ENCODE measurements at places on chromosomes 1 and 21.

- DNase-seq = no peak
Measured at GRCh38 chr1:23930861-23931490, 17.8 kb upstream of the CNR2 start.

DNA sequence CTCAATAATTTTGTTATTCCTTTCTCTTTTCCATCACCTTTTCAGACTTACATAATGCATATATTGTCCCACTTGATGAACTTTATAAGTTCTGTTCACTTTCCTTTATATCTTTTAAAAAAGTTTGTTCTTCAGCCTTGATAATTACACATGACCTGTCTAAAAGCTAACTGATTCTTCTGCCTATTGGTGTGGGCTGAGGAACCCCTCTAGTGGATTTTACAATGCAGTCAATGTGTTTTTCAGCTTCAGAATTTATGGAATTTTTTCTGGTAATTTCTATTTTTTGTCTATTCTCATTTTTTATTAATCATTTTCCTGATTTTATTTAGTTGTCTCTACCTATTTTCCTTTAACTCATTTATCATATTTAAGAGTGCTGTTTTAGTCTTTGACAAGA lies 7.5 kb downstream of the MNDA start:
- DNase-seq = no peak

- DNase-seq = no peak
Measured at GRCh38 chr21:36908260-36908908, 58.1 kb downstream of the HLCS start.

GRCh38 chr1:63868268-63868781 lies 94.5 kb downstream of the ROR1 start:
- DNase-seq = peak; percentile 1

DNA sequence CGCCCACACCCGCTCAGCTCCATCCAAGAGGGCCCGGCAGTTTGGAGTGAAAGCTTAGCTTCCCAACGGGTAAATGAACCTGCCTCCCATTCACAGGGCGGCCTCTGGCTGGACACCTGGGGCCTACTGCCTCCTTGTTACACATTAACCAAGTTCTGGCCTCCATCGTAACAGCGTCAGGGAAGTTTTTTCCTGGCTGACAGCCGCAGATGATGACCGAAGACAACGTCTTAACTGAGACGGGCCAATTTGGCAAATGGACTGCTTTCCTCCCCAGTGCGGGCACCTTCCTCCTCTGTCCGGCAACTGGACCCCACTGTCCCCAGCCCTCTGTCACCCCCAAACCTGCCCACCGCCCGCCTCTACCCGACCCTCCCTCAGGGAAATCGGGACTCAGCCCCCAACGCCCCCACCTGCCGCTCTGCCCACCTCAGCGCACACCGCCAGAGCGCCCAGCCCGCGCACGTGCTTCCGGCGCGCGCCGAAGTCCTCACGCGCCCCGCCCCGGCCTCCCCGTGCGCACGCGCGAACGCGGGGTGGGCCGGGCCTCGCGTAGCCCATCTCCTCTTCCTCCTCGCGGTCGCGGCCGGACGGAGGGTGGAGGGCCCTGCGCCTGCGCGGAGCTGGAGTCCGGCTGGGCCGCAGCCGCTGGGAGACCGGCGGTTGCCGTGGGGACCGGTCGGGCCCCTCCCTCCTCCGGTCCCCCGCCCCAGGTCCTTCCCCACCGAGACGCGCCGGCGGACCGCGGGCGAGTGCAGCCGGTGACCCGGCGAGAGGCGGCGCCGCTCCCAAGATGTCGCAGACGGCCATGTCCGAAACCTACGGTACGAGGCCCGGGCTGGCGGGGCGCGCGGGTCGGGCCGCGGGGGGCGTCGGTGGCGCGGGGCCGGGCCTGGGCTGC lies at the start of gene RAB4A:
TSS of gene RAB4A (plus strand) at position 565 of the 901 bp plus-strand sequence. CDS start at position 794, 229 bp downstream.
- DNase-seq = peak; percentile 90

DNA sequence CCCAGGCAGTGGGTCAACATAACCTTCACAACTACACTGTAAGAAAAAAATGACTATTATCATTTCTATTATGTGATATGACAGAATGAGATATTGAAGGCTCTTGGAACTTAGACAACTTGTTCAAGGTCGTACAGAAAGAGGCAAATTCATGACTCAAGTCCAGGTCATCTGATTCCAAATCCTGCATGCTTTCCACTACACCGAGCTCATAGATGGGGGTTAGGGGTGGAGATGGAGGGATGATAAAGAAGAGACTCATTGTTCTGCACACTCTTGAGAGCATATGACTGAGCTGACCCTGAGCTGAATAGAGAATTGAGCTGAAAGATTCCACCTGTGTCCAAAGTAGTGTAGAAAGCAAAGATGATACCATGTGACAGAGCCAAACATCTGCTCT lies 2.8 kb downstream of the FCRL6 start:
- no peak for DNase-seq

DNA sequence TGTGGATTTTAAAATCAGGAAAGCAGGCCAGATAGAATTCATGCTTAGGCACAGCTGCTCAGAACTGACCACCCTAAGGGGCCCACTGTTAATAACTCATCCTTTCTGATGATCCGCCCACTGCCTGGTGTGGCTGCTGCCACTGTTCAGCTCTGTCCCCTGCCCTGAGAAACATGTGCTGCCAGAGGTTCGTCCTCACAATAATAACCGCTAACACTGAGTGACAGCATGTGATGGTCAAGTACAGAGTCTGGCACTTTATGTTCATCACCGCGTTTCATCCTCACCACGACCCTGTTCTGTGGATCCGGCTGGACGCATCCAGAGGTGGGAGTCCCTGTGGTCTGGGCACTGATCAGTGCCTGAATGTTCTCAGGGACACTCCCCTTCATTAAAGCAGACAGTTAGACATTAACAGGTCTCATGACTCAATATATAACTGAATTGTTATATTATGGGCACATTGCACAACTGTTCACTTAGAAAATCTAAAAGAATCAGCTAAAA lies 108.6 kb downstream of the SIM2 start:
- DNase-seq = no peak

DNA sequence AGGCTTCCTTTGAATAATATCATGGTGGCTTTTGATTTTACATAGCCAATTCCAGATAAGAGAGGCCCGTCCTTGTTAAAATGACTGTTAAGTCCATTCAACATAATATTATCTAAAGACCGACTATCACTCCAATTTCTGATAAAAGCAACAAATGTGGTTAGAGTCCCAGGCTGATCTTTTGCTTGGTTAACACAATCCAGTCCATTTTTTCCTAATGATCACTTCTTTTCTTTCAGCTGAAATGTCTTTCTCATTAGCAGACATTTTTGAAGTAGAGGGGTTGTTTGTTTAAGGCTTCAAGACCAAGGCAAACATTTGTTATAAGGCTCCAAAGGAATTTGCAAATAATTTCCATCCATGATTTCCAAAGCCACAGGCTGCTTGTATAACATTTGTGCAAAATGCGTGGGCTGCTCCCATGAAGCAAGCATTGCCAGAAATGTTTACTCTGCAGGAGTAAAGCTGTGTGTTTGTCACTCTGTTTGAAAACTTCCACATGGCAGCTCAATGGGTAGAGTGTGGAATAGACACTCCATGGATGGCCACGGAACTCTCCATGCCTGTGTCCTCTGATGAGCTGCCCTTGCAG lies 111.5 kb downstream of the PSMG1 start:
- DNase-seq = no peak

- DNase-seq = no peak
Measured at GRCh38 chr1:185404291-185404690, 87.2 kb upstream of the IVNS1ABP start.

DNA sequence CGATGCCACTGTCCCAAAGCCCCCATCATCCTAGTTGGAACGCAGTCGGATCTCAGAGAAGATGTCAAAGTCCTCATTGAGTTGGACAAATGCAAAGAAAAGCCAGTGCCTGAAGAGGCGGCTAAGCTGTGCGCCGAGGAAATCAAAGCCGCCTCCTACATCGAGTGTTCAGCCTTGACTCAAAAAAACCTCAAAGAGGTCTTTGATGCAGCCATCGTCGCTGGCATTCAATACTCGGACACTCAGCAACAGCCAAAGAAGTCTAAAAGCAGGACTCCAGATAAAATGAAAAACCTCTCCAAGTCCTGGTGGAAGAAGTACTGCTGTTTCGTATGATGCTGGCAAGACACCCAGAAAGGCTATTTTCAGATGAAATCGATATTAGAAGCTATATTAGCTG lies 8.1 kb downstream of the RHOU start:
- no peak for DNase-seq

DNA sequence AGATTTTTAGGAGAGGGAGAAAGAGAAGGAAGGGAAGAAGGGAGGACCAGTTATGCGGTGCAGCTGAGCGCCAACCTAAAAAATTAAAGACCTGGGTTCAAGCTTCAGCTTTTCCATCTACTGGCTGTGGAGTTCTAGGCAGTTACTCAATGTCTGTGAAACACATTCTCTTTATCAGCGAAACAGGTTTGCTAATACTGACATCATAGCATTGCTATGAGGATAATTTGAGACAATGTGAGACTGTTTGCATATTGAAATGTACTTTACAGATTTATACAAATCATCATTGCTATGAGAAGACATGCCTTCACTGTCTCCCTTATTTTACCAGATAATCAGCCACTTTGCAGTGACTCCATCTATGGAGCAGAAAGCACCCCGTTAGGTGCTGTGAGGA lies 222.9 kb upstream of the SGIP1 start:
- no peak for DNase-seq

DNA sequence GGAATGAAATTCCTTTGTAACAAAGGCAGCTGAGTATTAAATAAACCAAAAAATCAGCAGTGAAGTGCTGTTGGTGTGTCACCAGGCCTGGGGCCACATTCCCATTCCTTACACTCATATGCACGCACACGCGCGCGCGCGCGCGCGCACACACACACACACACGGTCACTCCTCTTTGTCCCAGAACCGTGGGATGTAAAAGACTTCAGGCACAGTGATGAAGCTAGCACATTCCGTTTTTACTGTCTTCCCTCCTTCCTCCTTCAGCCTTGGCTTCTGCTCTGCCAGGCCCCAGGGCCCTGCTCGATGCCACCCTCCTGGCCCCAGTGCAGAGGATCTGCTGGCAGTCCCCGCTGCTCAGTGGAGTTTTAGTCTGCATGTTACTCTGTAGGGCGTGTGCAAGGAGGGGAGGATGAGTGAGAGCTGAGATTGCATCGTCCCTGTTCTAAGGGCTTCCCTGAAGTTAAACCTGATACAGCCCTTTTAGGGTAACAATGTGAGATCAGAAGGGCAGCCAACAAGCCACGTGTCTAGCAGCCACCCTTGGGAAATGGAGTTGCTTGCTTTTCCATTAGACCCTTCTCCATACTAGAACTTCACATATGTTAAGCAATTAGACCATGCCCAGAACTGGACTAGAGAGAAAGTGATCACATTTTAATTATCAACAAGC lies 71.7 kb upstream of the WDR26 start:
- DNase-seq = no peak

DNA sequence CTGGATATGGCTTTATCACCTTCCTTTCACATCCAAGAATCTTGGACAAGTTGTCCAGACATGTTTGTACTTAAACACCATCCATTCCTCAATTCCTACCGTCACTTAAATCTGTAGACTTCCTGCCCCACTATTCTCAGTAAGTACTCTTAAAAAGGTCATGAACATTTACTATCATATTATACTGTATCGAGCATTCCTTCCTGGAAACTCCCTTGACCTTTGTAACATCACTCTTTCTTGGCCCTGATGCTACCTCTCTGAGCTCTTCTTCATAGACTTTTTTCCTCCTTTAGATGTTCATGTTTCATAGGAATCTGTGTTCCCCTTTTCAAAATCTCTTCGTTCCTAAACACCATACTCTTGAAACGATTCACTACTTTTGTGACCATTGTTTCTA lies 15.5 kb downstream of the BLZF1 start:
- no peak for DNase-seq

- peak; percentile 82 for DNase-seq
Measured at GRCh38 chr1:193183019-193183627, 3.3 kb downstream of the B3GALT2 start.

GRCh38 chr1:52814465-52814864 lies 28.1 kb upstream of the ZYG11A start:
- DNase-seq = no peak

DNA sequence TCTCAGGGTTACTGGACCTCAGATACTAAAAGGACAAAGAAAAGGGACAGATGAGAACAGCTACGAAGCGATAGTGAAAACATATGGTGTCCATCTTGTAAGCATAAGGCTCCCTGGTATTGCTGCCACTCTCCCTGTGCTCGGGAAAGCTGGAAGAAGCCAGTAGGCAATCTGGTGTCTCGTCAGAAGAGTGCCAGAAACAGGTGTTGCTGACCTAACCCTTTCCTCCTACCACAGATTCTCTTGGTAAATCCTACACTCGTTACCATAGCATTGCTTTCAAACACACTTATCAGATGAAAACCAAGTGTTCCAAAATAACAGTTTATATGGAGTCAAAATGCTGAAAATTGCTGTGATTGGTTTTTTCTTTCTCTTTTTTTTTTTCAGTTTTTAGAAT lies 146.3 kb downstream of the NRIP1 start:
- DNase-seq = no peak

DNA sequence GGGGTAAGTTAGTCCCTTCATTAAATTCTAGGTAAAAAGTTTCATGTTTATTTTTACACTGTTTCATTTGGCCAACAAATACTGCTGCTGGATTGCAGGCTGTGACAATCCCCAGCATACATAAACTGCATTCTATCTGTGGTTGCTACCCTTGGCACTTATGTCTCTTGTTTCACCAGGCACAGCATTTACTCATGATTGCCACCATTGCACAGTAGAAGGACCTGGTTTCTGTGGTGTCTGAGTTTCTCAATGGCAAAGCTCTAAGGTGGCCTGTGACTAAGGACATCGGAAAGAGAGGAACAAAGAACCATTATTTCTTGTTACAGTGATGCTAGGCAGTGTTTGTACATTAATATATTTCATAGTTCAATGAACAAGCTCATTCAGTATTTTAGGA lies 878.4 kb upstream of the NEGR1 start:
- DNase-seq = no peak

DNA sequence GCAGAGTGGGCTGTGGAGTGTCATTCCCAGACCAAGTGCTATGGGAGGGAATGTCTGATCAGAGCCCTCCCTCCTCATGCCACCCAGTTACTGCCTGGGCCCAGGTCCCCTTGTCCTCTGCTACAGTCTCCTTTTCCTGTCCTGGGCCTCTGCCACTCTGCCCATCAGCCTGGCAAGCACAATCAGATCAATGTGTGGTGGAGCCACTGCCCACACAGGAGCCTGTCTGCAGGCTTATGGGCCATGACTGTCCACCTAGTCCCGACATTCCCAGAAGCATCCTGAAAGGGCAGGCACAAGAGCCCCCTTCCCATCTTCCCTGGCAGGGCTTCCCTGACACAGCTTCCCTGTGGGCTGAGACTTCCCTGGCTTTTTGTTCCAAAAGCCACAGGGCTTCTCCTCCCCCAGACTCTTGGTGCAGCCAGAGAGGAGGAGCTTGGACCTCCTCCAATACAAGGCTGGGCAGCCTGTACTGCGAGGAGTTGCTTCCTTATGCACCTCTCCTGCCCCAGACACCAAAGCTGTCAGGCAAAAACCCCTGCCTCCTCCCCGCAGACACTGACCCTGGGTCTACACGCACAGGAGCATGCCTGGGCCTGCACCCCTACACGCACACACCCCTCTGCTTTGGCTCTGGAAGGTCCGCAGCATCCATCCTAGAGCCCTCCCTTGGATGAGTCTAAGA lies 29.2 kb upstream of the CNTN2 start:
- peak; percentile 31 for DNase-seq

All from hematopoietic multipotent progenitor cell treated with erythropoietin and hydrocortisone succinate and interleukin-3 and kit ligand, for 6 days (in vitro differentiated cells).